Activated CD8-positive, alpha-beta memory T cell treated with anti-CD3 and anti-CD28 coated beads for 24 hours (primary cell): ENCODE measurements at places on chromosomes 3 and 15.

DNA sequence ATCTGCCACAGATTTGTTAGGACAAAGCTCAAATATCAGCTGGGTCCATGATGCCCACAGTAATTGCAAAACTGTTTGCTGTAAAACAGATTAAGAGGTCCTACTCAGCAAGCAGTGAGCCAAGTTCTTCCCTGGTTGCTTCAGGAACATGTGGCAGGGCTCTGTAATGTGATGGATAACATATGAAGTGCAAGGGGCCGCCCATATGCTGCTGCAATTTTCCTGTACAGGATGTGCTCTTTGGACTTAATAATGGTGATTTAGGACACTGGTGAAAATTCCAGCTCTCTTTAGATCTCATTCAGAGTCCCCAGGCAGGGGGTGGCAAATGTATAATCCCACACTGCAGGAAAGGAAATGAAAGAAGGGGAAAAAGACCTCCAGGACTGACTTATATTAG lies 289.4 kb downstream of the LSAMP start:
- no peak for DNase-seq

- no peak for DNase-seq
Observed at GRCh38 chr15:94352636-94353487, 121.5 kb downstream of the MCTP2 start.

DNA sequence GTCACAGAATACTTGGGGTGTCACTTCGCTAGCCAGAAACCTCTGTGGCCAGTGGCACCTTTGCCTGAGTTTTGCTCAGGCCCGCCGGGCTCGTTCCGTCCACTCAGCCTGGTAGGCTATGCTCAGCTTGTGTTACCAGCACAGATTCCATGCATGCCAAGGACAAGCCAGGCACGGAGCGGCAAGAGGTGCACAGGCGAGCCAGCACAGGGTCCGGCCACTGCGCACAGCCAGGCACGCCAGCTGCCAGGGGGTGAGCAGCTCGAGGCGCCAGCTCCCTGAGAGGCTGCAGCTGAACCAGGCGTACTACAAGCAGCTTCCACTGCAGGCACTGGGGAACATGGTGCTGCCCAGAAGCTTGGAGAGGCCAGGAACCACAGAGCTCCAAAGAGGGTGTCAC lies 14.7 kb downstream of the PCYT1A start:
- no peak for DNase-seq

DNA sequence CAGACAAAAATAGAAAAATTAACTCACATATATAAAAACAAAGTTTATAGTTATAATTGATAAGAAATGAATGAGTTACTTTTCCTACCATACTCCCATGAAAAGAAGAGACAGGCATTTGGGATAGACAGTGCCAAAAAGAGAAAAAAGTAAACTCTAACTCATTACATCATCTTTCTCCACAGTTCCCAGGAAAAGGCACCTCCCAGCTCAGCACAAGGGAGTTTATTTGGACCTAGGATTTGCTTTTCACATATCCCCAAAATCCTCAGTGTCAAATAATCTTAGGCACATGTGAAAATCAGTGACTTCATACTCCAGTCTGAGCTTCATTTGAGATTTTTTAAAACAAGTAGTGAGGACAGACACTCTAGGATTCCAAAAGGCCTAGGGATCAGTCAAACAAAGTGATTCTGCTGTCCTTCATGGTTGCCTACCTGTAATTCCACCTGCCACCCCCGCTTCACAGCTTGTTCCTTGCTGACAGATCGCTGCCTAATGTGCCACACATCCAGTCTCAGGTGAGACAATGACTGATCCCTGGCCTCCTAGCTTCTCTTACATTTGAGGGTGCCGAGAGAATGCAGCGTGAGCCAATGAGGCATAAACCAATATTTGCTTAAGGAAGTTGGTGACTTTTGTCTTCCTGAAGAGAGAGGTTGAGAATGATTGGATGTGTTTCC lies 573.7 kb downstream of the TBL1XR1 start:
- no peak for DNase-seq

- DNase-seq: no peak
Observed at GRCh38 chr3:51605938-51606337, 65.1 kb upstream of the TEX264 start.

GRCh38 chr15:72934921-72935320 lies 117.3 kb upstream of the NEO1 start:
- DNase-seq: no peak

DNA sequence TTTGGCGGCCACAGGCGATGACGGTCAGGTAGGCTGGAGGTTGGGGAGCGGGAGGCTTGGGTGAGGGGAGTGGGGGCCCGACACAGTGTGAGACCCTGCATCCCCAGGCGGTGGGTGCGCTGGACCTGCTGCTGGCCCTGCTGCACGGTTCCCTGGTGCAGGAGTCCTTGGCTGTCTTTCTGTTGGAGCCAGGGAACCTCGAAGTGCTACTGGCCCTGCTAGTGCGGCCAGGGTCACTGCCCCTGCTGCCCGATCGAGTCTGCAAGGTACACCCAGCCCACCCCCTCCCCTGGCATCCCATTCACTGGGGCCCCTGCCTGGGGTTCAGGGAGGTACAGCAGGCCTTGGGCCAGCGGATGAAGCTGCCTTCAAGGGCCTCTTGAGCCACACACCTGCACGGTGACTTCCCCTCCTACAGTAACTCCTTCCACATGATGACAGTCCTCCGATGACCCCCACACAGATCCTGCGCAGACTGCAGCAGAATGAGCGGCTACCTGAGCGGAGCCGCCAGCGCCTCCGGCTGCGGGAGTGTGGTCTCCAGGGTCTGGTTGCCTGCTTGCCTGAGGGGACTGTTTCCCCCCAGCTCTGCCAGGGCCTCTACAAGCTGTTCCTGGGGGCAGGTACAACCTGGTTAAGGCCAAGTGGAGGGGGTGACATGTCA lies 19.5 kb downstream of the NBEAL2 start:
- DNase-seq: no peak

GRCh38 chr3:50217681-50218080 lies 12.6 kb downstream of the SLC38A3 start:
- DNase-seq: no peak
